T47D (cell line): ENCODE measurements at places on chromosomes 3 and 15.
A peak's percentile ranks its signal among the peaks of the same experiment; 100 is the strongest.

DNA sequence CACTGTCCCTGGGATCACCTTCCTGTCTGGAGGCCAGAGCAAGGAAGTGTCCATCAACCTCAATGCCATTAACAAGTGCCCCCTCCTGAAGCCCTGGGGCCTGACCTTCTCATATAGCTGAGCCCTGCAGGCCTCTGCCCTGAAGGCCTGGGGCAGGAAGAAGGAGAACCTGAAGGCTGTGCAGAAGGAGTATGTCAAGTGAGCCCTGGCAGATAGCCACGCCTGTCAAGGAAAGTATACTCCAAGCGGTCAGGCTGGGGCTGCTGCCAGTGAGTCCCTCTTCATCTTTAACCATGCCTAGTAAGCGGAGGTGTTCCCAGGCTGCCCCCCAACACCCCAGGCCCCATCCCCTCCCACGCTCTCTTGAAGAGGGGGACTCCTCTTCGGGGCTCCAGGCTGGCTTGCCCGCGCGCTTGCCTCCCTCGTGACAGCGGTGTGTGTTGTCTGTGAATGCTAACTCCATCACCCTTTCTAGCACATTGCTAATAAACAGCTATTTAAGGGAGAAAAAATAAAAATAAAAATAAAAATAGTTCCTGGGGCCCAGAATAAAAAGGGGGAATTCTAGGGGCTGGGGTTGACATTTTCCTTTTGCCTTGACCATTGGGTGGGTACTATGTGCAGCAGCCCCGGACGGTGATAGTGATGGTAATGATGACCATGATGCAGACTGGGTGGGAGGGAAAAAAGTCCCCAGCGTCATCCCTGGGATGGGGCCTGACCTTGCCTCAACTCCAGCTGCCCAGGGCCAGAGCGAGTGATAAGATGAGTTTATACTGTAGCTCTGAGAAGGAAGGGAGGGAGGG is 3.3 kb upstream of the ALAS1 start:
- no peak for DNase-seq

DNA sequence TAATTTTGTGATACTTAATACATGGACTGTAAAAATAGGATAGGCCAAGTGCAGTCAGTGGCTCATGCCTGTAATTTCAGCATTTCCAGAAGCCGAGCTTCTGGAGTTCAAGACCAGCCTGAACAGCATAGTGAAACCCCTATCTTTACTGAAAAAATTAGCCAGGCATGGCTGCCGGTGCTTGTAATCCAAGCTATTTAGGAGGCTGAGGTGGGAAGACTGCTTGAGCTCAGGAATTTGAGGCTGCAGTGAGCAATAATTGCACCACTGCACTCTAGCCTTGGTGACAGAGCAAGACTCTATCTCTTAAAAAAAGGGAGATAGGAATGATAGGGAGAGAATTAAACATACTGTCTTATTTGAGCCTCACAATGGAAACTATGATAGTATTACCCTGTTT is 51.0 kb downstream of the GMPS start:
- DNase-seq, result no peak

DNA sequence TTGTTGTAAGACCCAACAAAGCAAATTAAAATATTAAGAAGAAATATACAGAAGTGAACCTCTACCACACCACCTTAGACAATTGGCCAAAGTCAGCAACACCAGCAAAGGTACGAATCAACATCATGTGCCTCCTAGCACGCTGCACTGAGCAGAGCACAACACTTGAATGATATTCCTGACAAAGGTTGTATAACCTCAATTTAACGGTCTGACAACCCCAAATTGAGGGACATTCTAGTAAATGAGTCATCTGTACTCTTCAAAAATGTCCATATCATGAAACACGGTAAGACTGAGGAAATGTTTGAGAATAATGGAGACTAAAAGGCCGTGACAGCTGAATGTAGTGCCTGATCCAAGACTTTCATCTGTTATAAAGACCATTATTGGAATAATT is 41.3 kb upstream of the TNFSF10 start:
- DNase-seq, result no peak

DNA sequence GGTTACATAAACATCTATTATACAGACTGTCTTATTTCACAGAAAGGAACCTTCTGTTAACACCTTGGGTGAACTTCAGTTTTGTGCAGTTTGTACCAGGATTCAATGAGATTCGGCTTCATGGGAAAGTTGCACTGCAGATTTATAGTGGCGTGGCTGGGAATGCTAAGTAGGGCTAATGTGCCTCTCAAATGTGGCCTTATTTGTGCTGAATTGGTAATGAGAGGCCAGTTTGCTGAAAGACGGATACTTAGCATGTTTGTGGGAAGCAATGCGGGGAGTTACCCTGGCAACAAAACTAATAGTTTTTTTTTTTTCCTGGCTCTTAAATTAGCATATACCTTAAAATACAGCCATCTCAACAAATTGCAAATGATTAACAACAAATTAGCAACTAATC is 28.6 kb upstream of the CEMIP start:
- no peak for DNase-seq

DNA sequence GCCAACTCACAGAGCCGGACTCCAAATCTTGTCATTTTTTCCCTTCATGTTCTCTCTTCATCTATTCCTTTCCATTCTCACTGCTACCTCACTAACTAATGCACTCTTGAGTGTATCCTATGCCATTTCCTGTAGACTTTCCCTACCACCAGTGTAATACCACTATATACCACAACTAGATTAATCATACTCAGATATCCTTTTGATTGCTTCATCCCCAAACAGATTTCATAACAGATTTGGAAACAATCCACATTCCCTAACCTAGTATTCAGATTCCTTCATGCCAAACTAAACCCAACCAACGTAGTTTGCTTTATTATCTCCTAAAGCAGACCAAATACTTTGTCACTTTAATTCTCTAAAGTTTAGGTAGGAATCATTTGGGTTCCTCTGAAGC is 2.6 kb upstream of the PLOD2 start:
- DNase-seq, result no peak

DNA sequence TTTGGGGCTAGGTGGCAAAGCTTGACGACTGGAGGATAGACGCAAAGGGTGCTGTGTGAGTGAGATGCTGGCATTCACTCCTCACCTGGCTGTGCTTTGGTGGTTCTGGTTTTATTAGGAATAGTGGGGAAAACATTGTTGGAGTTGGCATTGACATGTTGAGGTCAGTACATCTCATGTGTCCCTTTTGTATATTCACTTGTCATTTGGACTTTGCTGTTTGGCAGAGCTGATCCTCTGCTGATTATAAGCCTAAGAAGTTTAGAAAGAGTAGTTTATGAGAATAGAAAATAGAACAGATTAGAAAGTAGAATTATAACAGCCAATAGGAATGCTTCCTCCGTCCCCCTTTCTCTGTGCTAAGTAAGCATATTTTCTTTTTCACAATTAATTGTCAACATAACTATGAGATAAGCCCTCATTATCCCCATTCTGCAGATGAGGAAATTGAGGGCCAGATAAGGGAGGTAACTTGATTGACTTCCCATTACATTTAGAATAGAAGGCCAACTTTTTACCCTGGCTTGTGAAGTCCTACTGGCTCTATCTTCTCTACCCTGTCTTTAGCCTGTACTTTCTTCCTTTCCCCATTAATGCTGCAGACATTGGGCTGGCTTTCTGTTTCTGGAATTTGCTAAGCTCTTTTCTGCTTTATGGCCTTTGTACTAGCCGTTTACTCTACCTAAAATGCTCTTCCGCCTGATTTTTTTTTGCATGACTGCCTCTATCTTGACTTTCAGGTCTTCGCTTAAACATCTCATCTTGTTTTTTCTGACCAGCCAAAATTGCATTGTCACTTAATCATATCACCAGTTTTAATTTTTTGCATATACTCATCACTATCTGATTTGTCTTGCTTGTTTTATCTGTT is 12.8 kb downstream of the ITPR1 start:
- DNase-seq, result no peak

GRCh38 chr3:69091389-69092029 is 6.8 kb downstream of the ARL6IP5 start:
- no peak for DNase-seq

DNA sequence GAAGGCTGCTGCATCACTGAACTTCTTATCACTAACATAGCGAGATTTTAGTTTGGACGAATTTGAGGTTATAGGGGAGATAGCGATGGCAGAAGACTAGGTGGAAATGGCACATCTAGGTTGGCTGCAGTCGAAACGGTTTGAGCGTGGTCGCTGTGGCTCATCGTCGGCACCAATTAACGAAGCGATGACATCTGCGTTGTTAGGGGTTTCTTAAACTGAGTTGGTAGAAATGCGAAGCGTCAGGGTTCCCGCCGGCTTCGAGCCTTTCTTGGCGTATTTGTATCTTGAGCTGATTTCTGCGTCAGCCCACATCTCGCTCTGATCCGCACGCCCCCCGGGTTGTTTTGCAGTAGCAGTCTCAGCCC is 319 bp downstream of the LNP1 start:
- DNase-seq, result no peak

DNA sequence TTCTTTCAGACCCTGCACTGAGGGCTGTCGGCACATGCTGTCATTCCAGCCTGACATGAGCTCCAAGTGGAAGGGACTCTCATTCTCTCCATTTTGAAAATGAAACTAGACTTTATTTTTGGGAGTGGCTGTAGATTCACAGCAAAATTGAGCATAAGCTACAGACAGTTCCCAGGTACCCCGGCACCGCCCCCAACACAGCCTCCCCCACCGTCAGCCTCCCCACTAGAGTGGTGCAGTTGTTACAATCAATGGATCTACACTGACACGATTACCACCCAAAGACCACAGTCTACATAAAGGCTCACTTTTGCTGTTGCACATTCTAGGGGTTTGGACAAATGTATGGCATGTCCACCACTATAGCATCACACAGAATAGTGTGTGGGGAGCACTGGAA is 29.5 kb upstream of the FGD5 start:
- no peak for DNase-seq

DNA sequence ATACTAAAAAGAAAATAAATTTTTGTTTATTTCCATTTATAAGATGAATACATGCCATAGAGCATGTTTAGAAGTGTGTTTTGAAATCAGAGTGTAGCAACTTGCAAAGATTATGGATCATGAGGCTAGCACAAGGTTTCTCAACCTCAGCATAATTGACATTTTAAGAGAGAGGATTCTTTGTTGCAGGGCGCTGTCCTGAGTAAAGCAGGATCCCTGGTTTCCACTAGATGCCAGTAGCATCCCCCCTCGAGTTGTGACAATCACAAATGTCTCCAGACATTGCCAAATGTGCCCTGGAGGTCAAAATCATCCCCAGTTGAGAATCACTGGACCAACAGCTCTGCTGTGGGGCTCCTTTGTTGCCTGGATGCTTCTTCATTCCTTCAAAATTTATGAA is 128.5 kb upstream of the RBMS3 start:
- DNase-seq, result peak; percentile 39

GRCh38 chr3:171346582-171347300 is 113.5 kb downstream of the TNIK start:
- no peak for DNase-seq

DNA sequence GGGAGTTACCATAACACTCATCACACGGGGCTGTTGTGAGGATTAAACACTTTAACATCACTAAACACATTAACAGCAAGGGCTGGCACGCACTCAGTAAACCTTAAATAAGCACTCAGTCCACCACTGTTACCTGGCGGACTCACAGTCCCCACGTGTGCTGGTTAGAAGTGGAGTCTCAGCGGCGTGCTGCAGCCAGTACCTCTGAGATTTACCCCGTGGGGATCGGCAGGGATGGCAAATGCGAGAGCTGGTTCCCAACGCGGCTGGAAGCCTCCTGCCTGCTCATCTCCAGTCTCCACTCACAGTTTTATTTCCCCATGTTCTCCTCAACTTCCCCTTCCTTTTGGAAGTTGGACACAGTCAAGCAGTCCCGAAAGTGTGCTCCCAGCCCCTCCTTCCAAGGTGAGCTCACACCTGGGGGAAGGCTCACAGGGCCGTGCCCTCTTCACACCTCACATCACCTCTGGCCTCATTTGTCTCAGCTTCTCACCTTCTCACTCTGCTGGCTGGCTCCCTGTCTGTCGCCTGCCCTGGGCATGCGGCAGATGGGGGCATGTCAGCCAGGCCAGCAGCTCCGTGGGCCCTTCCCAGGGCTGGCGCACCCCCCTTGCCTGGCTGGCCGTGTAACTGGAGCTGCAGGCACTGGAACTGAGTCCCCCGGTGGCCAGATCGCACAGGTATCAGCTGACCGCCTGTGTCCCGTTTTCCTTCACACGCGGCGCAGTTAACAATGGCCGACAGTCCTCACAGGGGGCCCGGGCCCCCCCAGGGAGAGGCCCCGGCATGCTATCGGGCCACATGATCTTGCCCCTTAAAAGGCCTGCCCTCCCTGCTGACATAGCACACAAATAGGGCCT is 87.1 kb downstream of the WNT7A start:
- no peak for DNase-seq

GRCh38 chr15:39788800-39789565 is 6.3 kb upstream of the FSIP1 start:
- DNase-seq, result no peak

GRCh38 chr3:48469046-48469915 is 22.7 kb downstream of the ATRIP start:
- no peak for DNase-seq

- no peak for DNase-seq
These were observed 73.4 kb downstream of the SERPINI1 start for GRCh38 chr3:167808910-167809309.

GRCh38 chr3:125337506-125337905 is 37.6 kb downstream of the ZNF148 start:
- no peak for DNase-seq

DNA sequence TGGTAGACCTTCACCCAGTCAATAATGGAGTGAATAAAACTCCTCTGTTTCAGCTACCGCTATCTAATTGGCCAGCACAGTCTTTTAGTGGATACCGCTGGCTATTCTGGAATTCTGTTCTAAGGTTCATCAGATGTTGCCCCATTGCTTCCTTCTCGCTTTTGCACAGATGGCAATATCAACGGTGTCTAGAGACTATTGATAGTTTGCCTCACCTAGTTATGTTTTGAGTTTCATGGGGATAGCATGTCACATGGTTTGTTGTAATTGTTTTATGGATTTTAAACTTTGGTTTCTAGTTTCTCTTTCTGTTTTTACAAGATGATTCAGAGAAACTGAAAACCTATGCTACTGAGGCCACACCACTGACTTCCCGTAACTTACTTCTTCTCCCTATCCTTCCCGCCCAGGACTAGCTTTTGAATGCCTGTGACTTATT is 2.0 kb downstream of the XRN1 start:
- DNase-seq, result no peak

DNA sequence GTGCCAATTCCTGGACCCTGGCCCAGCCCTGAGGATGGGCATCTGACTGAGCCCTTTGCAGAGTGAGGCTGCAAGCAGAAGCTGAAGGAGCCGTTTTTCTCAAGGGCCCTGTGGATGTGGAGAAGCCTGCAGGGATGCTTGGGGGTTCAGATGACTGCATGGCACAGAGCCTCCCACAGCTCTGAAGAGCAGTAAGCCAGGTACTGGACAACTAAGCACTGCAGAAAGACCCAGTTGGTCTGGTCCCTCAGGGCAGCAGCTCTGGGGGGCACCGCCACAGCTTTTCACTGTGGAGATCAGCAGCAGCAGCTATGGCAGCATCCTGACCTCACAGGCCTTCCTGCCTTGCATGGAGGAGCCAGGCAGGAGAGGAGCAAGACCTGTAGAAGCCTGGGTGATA is 67.6 kb downstream of the CRYGS start:
- no peak for DNase-seq

- DNase-seq, result no peak
These were observed 75.1 kb upstream of the TRIM42 start for GRCh38 chr3:140602781-140603180.

GRCh38 chr3:178223876-178224275 is 312.4 kb upstream of the KCNMB2 start:
- no peak for DNase-seq
